ENCODE measurements at places on chromosomes 4 and X. TPM values are rescaled to one million over a fixed set of nuclear protein-coding genes. Genes with fewer than 3 reads are reported as not detected.

- no peaks in the 10 kb centered on the region for H3K36me3 ChIP-seq
- H3K27ac ChIP-seq: no peak overlapping the region
- no peak for DNase-seq
- H3K4me1 ChIP-seq: peaks cover under 1% of the 10 kb centered on the region
- H3K4me3 ChIP-seq: no peak overlapping the region
Measured at GRCh38 chrX:85928606-85929005, 118.8 kb downstream of the CHM start.

The ASB9 gene
- 31.5 TPM for total RNA-seq

GRCh38 chrX:53642337-53642736 lies 44.2 kb downstream of the HUWE1 start:
- no peak for DNase-seq
- H3K27ac ChIP-seq: no peak overlapping the region
- no peak overlapping the region for H3K4me3 ChIP-seq
- H3K27me3 ChIP-seq: no peaks in the 10 kb centered on the region
- H3K4me1 ChIP-seq: no peaks in the 10 kb centered on the region

The AWAT2 gene
- not detected for total RNA-seq

GRCh38 chr4:25654971-25655963 lies at the start of gene SLC34A2:
Gene SLC34A2 (plus strand): TSS chr4:25655851. CDS start chr4:25662501, 6,650 bp downstream.
- DNase-seq: no peak
- no peak within 1 kb of the TSS for H3K27ac ChIP-seq
- peaks cover 14% of the 10 kb centered on the region for H3K4me1 ChIP-seq
- no peak within 1 kb of the TSS for H3K4me3 ChIP-seq
- H3K36me3 ChIP-seq: no peaks in the 10 kb centered on the region

DNA sequence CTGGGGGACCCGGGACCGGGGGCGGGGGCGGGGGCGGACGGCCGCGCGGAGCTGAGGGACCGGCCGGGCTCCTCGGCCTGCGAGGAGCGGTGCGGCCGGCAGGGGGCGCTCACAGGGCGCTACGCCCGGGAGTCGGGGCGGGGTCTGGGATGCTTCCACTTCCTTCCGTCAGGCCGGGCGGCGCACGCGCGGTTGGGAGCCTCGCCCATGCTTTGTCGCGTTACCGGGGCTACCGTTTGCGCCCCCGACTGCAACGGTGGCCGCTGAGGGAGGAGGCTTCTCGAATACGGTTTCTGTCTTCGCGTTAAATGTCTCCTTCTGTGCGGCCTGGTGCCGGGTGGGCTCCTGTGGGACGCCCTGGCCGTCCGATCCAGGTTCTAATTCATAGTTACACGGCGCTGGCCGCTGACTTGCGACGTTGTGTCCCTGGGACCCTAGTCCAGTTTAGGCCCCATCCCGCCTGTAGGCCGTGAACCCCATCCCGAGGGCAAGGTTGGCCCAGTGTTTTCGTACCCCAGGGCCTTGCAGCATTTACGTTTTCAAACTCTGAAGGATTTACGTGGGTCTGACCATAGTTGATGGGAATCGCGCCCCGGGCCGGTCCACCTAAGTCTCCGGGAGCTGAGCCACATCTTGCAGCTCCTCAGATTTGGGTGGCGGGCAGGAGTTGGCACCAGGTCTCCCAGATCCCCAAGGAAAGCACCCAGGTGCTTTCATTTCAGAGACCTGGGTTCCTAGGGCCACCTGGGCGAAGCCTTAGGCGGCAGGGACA lies 549 bp downstream of the MSL3 start:
- H3K4me1 ChIP-seq: peaks cover 33% of the 10 kb centered on the region
- no peaks in the 10 kb centered on the region for H3K27me3 ChIP-seq

The PNMA3 gene
- not detected for total RNA-seq

The GPC3 gene
- not detected for total RNA-seq

The UGT2B7 gene
- not detected for total RNA-seq

DNA sequence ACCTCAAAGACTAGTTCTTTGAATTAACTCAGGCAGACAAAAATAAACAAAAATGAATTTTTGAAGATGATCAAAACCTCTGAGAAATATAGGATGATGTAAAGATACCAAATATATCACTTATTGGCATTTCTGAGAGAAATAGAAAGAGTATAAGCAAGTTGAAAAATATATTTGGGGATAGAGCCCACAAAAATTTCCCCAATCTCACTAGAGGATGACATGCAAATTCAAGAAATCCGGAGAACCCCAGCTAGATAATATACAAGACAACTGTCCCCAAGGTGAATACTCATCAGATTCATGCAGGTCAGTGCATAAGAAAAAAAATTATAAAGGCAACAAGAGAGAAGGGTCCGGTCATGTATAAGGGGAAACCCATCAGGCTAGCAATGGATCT lies 129.1 kb downstream of the CXXC4 start:
- no peak overlapping the region for H3K27ac ChIP-seq
- no peaks in the 10 kb centered on the region for H3K36me3 ChIP-seq
- no peak overlapping the region for H3K4me3 ChIP-seq
- H3K4me1 ChIP-seq: no peaks in the 10 kb centered on the region
- no peak for DNase-seq
- H3K27me3 ChIP-seq: no peaks in the 10 kb centered on the region

GRCh38 chr4:80367737-80368136 lies 32.2 kb downstream of the CFAP299 start:
- H3K27ac ChIP-seq: no peak overlapping the region
- peak; percentile 69 for DNase-seq
- no peak overlapping the region for H3K4me3 ChIP-seq
- no peaks in the 10 kb centered on the region for H3K36me3 ChIP-seq
- no peaks in the 10 kb centered on the region for H3K27me3 ChIP-seq
- peaks cover 12% of the 10 kb centered on the region for H3K4me1 ChIP-seq

GRCh38 chr4:8417071-8417614 lies 23.4 kb downstream of the ACOX3 start:
- H3K36me3 ChIP-seq: no peaks in the 10 kb centered on the region
- DNase-seq: no peak
- no peaks in the 10 kb centered on the region for H3K27me3 ChIP-seq
- no peak overlapping the region for H3K4me3 ChIP-seq
- H3K4me1 ChIP-seq: peaks cover 5% of the 10 kb centered on the region

The TMPRSS11B gene
- not detected for total RNA-seq
